ENCODE measurements at places on chromosomes 6 and 20.

GRCh38 chr20:48807051-48807450 lies 20.7 kb downstream of the PREX1 start:
- DNase-seq = no peak

GRCh38 chr6:20952699-20953474 lies 418.6 kb downstream of the CDKAL1 start:
- peak; percentile 44 for DNase-seq

DNA sequence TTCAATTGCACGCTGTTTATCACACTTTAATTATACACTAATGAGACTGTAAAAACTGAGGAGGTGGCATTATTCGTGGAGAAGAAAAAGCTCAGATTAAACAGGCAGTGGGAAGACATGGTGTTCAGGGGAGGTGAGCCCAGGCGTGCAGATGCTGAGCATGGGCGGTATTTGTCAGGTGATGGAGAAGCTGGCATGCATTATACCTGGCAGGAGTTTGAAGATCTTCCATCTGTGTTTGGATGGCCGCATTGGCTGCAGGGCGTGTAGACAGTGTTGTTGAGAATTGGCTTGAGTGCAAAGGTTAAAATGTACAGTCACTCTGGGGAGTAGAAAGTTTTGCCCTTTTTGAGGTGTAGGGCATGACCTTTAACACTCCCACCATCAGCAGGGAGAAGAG lies 213.8 kb downstream of the ERMARD start:
- DNase-seq = no peak

DNA sequence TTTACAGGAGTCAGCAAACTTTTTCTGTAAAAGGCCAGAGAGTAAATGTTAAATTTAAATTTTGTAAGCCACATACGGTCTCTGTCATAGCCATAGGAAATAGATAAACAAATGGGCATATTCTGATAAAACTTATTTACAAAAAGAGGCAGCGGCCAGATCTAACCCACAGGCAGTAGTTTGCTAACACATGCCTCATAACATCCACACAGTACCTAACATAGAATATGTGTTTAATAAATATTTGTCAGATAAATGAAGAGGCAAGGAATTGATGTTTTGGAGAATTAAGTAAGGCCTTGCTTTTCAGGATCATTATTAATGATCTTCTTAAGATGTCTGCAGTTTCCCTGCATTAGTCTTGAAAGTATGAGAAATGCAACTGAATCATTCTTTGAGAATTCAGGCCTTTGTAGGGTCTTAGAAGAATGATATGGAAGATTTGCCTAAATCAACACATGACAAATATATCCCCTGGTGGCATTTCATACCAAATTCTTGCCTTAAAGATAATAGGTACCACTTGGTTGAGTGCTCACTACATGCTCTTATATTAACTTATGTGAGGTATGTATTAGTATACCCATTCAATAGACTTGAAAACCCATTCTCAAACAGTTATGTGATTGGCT lies 39.3 kb upstream of the TRAM2 start:
- DNase-seq = no peak

DNA sequence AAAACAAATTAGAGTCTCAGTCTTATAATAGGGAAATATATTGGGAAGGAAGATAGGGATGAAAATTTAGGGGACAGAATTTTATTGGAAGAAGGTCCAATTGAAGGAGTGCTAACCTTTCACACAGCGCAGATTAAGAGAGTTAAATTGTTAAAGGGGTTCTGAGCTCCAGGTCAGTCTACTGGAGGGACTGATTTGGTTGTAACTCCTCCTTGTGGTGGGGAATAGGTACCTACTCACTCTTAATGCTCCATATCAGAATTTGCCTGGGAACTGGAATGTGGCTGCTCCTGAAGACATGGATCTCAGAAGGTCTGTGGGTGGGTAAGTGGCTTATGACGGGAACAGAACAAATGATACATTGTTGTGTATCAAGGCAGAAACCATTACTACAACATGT lies 143.5 kb downstream of the FLRT3 start:
- DNase-seq = no peak

- no peak for DNase-seq
Measured at GRCh38 chr6:32178547-32179440, 589 bp downstream of the RNF5 start.
